Naive B cell (primary cell): ENCODE measurements at places on chromosomes 11 and 22. TPM values are rescaled to one million over a fixed set of nuclear protein-coding genes. Genes with fewer than 3 reads are reported as not detected.

TPST2 gene
- polyA plus RNA-seq: 28.9 TPM

ACTN3 gene
- not detected for polyA plus RNA-seq

PCF11 gene
- 14.8 TPM for polyA plus RNA-seq

CCDC87 gene
- 0.13 TPM for polyA plus RNA-seq

DBX1 gene
- polyA plus RNA-seq: not detected

DNA sequence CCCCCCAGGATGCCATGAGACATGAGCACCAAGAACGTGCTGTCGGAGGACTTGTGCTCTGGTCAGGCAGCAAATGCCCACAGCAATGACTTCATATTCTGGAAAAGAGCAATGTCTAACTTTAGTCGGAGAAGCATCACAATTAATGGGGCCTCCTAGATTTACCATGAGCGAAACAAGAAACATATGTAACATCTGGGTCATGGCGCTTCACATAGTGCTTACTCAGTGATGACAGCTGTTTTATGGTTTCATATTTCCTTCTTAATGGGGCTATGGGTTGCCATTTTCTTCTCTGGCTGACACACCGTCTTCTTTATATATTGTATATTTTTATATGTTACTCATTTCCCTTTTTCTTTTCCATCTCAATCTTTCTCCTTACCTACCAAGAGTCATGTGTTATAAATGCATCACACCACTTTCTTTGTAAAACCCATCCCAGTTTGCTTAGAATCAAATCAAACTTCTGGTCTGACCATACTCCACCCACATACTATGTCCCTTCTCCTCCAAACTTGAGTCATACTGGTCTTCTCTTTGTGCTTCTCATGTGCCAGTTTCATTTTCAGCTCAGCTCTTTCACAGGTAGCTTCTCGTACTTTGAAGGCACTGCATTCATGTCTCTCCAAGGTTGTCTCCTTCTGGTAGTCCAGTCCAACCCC lies 9.4 kb upstream of the CASP12 start:
- H3K27me3 ChIP-seq: no peaks in the 10 kb centered on the region
- peaks cover 43% of the 10 kb centered on the region for H3K36me3 ChIP-seq
- H3K27ac ChIP-seq: no peak overlapping the region
- peaks cover 14% of the 10 kb centered on the region for H3K4me1 ChIP-seq
- no peak for DNase-seq
- H3K4me3 ChIP-seq: peak overlapping the region; percentile 0

DNA sequence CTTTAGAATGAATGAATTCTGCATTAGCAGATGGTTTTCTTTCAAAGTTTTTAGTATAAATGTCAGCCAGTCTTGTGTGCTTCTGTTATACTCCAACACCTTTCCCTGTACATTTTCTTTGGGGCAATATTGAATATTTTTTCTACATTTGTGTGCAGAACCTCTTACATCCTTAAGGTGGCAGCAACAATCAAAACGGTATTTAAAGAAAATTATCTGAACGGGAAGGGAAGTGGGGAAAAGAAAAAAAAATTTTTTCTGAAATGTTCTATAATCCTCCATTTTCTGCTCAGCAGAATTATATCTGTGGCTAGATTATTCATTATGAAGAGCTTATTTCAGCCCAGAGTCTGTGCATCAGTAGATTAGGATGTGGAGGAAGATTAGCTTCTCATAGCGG lies 347.3 kb upstream of the RAG2 start:
- no peaks in the 10 kb centered on the region for H3K36me3 ChIP-seq
- no peak overlapping the region for H3K4me3 ChIP-seq
- DNase-seq: no peak
- no peaks in the 10 kb centered on the region for H3K27me3 ChIP-seq
- no peaks in the 10 kb centered on the region for H3K4me1 ChIP-seq
- no peak overlapping the region for H3K27ac ChIP-seq

DNA sequence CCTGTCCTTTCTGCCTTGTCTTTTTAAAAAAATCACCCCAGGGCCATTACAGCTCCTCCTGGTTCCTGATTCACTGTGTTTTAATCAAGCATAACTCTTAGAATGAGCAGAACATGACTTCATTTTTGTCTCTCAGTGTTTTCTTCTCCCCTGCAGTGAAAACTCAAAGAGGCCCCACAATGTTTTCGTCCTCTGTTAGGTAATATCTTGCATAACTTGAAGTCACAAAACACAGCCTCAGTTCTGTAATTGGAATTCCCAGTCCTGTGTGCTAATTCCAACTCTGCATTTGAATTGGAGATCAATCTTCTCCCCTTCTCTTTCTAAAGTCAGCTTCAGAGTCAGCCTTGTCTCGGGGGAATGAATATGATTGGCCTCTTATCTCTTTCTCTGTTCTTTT lies 186.5 kb upstream of the NAV2 start:
- no peak overlapping the region for H3K4me3 ChIP-seq
- no peak overlapping the region for H3K27ac ChIP-seq
- peaks cover 19% of the 10 kb centered on the region for H3K27me3 ChIP-seq
- no peaks in the 10 kb centered on the region for H3K36me3 ChIP-seq

DNA sequence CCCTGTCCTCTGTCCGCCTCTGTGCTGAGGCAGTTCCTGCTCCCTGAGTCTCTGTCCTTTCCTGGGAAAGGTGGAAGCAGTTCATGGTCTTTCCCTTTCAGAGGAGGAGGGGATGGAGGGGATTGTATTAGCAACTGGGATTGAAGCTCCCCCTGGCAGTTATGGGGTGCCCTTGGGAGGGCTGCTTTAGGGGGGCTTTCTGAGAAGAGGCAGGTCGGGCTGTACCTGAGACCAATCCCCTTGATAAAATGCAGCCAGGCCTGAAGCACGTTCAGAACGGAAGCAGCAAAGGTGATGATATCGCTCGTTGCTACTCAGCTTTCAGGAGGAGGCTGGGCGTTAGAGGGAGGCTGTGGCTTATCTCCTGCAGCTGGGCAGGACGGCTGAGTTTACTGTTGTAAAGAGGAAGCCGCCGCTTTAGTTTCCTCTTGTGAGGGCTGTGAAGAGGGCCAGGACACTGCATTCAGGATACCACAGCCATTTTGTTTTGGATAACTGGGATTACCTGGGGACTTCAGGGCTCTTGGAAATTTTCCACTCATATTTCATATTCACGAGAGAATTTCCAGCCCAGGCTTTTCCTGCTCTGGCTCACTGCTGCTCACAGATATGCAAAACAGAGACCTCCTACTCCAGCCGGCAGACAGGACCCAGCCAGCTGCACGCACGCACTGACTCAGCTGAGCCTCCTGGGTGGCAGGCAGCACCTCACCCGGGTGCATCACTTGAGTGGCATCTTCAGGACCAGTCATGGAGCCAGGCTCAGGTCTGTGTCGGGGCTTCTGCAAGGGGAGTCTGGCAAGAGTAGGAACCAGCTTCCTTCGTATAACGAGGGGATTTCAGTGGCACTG lies 798 bp downstream of the AMPD3 start:
- peaks cover 95% of the 10 kb centered on the region for H3K4me1 ChIP-seq
- peaks cover 6% of the 10 kb centered on the region for H3K36me3 ChIP-seq
- no peaks in the 10 kb centered on the region for H3K27me3 ChIP-seq
- H3K4me3 ChIP-seq: peak overlapping the region; percentile 94
- peak overlapping the region; percentile 98 for H3K27ac ChIP-seq

DNA sequence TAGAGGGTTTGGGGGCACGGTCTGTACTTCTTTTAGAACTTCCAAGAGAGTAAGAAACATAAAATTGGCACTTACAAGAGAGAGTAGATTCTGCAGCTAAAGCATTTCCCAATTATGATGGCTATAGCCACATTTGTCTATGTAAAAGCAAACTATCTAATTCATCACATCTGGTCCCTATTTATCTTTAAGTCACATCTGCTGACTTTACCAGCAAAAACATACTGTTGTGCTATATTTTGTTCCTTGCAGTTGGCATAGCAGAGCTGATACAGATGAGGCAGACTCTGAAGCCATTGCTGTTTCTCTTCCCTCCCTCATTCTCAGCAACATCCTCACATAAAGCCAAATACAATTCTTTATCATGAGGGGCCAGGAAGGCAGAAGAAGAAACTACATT lies 1533.5 kb upstream of the RAG2 start:
- no peak overlapping the region for H3K4me3 ChIP-seq
- H3K4me1 ChIP-seq: no peaks in the 10 kb centered on the region
- no peak overlapping the region for H3K27ac ChIP-seq
- no peaks in the 10 kb centered on the region for H3K36me3 ChIP-seq
- no peak for DNase-seq

DNA sequence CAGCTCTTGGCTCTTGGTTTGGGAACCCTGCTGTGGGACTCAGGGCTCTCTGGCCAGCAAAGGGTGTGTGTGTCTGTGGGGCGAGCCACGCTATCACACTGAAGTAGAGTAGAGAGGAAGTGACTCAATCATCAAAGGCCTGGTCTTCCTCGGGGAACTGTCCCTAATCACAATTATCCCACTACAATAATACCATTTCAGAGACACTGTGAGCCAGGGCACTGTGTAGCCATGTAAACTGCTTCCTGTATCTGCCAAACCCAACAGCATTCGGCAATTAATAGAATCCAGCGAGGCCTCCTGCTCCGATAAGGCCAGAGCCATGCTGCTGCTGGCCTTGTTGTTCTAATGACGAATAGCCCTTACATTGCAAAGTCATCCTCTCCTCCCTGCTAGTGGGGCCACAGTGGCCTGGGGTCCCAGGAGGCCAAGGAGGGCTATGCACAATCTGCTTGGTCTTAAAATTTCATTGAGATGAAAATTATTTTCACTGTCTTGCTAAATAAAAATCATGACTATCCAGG lies 49.8 kb upstream of the LMO2 start:
- no peaks in the 10 kb centered on the region for H3K36me3 ChIP-seq
- peaks cover 20% of the 10 kb centered on the region for H3K27me3 ChIP-seq
- H3K27ac ChIP-seq: no peak overlapping the region
- H3K4me3 ChIP-seq: no peak overlapping the region

DNA sequence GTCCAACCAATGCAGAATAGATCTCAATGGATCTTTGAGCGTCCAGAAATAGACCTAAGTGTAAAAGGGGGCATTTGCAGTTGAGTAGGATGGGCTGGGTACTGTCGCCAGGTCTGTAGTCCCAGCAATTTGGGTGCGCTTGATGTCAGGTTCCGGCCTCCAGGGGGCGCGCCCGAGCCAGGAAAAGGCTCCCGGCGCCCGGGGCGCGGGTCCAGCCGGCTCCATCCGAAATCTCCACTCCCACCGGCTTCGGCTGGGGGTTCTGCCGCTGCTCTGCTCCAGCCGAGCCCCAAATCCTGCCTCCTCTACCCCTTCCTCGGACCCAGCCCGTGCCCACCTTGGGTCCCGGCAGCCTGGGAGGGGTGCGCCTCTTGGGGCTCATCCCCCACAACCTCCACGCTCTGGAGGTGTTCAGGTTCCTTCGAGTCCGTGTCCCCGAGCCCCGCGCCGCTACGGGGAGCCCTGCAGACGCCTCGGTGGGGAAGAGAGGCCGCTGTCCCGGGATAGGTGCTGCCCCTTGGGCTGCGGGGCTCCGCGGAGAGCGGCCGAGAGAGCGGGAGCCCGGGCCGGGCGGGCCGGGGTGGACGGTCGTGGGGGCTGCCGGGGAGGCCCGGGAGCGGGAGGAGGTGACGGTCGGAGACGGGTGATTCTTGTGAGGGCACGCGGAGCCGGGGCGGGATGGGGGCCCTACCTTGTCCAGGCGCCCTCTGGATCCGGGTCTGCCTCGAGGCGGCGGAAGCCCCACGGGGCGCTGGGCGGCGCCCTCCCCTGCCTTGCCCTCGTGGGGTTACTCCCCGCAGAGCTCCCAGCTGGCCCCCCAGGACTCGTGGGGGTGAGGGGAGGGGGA lies 13.0 kb upstream of the CYB5R3 start:
- peak overlapping the region; percentile 61 for H3K4me3 ChIP-seq
- H3K27ac ChIP-seq: no peak overlapping the region
- peaks cover 38% of the 10 kb centered on the region for H3K4me1 ChIP-seq
- DNase-seq: peak; percentile 82
- H3K27me3 ChIP-seq: no peaks in the 10 kb centered on the region
- no peaks in the 10 kb centered on the region for H3K36me3 ChIP-seq

- DNase-seq: no peak
- H3K36me3 ChIP-seq: no peaks in the 10 kb centered on the region
- peaks cover 66% of the 10 kb centered on the region for H3K27me3 ChIP-seq
Observed at GRCh38 chr11:35419830-35420333, 524 bp upstream of the SLC1A2 start.

DNA sequence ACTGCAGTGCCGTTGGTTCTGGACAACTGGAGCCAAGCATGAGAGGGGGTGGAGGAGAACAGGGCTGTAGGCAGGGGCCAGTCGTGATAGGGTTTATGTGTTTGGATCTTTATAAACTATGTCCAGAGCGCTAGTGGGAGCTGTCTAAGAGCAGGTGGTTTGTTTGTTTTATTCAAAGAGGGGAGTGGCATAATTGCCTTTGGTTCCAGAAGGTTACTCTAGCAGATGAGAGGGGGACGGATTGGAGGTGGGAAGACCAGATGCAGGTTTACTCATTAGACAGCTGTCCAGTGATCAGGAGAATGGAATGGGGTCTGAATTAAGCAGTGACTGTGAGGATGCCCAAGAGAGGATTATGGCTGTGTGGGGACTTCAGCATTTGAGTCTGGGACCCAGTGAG lies 109.3 kb upstream of the TBCEL start:
- H3K27ac ChIP-seq: no peak overlapping the region
- H3K36me3 ChIP-seq: peaks cover 8% of the 10 kb centered on the region
- no peaks in the 10 kb centered on the region for H3K4me1 ChIP-seq
- peaks cover 27% of the 10 kb centered on the region for H3K27me3 ChIP-seq
- no peak for DNase-seq

GRCh38 chr11:88418508-88418907 lies 81.0 kb upstream of the CTSC start:
- no peak for DNase-seq
- no peak overlapping the region for H3K4me3 ChIP-seq
- no peaks in the 10 kb centered on the region for H3K36me3 ChIP-seq
- H3K27me3 ChIP-seq: peaks cover 5% of the 10 kb centered on the region
- peaks cover 12% of the 10 kb centered on the region for H3K4me1 ChIP-seq

DNA sequence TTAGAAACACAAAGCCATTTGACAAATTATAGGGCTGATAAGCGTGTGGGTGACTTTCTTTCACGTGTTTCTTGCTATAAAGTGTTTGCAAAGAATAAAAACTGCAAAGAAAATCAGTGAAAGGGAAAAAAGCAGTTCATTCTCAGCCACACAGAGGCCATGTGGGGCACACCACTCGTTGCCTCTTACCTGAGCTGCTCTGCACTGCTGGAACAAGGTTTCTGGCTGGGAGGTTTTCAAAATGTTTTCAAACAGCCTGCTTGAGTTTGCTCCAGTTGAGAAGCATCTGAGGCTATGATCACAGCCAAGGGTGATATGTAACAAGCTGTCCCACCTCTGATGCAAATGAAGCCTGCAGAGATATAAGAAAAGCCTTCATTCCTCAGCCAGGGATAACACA lies 14.7 kb upstream of the VSIG10L2 start:
- peaks cover 43% of the 10 kb centered on the region for H3K27me3 ChIP-seq
- H3K36me3 ChIP-seq: no peaks in the 10 kb centered on the region
- H3K27ac ChIP-seq: no peak overlapping the region
- DNase-seq: no peak
- no peak overlapping the region for H3K4me3 ChIP-seq

- DNase-seq: peak; percentile 70
- H3K4me3 ChIP-seq: peak overlapping the region; percentile 78
- H3K36me3 ChIP-seq: no peaks in the 10 kb centered on the region
Observed at GRCh38 chr22:20418211-20418788, 19.3 kb downstream of the SCARF2 start.
